NCI-H187 (cell line): ENCODE measurements at places on chromosomes 6 and 20.
A peak's percentile ranks its signal among the peaks of the same experiment; 100 is the strongest.

- DNase-seq: no peak
Measured at GRCh38 chr20:37853823-37854375, 49.0 kb upstream of the VSTM2L start.

GRCh38 chr20:5652626-5653553 lies 97.3 kb upstream of the SHLD1 start:
- DNase-seq: no peak

DNA sequence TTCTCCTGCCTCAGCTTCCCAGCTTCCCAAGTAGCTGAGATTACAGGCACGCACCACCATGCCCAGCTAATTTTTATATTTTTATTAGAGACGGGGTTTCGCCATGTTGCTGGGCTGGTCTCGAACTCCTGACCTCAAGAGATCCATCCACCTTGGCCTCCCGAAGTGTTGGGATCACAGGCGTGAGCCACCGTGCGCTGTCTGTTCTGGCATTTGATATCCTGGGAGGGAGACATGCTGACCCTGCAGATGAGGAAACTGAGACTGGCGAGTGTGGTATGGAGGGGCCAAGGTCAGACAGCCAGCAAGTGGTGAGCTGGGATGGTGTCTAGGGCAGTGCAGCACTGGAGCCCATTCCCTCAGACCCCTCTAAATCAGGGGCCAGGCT lies 44.6 kb downstream of the SRC start:
- DNase-seq: no peak

DNA sequence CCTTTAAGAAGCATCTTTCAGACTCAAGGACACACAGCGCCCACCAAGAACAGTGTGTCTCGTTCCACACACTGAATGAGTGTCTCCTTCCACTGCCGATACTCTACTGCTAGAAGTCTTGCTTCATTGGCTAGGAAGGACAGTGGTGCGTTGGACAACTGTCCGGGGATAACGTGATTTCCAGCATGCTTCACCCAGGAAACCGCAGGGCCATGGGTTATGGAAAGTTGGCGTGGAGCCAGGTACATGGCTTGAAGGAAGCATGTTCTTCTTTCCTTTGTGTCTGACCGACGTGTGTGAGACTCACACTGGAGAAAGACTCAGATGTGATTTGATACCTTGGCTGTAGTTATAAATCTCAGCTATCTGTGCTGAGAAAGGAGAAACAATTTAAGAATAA lies 73.2 kb downstream of the SMOC2 start:
- DNase-seq: no peak

GRCh38 chr6:43943781-43944250 lies 173.8 kb downstream of the VEGFA start:
- DNase-seq: no peak

- DNase-seq: no peak
Measured at GRCh38 chr6:97677626-97678025, 394.6 kb upstream of the MMS22L start.

DNA sequence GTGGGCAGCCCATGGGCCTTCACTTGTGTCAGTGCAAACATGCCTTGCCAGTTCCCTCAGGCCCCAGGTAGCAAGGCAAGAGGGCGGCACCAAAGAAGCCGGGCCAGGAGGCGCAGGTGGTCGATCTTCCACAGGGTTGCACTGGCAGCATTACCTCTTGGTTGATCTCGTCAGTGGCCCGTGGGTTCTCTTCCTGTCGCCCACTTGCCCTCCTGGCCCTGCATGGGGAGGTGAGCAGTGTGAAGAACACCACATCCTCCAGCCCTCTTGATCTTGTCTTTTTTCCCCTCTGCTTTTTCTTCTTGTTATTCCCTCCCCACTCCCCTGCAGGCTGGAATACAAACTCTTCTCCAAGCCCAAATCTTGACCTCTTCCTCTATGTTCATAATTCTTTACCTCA lies 3.0 kb upstream of the CST11 start:
- no peak for DNase-seq

DNA sequence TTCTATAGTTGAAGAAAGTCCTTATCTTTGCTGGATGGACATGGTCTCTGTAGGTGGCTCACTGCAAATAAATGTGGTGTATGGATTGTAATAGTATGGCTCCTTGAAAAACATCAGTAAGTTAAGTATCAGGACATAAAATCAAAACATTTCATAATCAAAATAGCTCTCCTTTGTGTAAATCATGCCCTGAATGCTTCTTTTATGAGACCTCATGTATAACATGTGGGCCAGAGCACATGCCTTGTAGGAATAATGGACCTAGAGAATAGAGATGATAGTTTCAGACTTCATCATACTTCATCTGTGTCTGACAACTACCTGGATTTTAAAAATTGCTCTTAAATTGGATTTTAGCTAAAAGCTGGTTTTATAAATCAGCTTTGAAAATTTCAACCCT lies 159.9 kb downstream of the ASCC3 start:
- no peak for DNase-seq

DNA sequence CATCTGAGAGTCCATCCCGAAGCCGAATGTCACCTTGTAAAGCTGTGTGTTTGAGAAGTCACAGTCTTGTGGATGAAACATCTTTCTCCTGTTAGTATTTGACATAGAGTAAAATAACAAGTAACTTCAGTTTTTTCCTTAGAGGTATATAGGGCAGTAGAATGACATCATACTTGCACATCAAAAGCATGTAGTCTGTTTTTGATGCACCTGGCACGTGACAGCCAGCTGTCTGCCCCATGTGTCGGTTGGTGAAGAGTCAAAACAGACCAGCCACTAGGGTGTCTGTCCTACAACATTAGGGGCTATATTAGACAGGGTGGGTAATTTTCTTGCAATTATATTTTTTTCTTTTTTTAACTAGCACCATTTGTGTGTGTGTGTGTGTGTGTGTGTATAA lies 70.2 kb downstream of the SNX9 start:
- no peak for DNase-seq

GRCh38 chr6:39310542-39310941 lies 3.7 kb downstream of the KCNK17 start:
- DNase-seq: no peak

DNA sequence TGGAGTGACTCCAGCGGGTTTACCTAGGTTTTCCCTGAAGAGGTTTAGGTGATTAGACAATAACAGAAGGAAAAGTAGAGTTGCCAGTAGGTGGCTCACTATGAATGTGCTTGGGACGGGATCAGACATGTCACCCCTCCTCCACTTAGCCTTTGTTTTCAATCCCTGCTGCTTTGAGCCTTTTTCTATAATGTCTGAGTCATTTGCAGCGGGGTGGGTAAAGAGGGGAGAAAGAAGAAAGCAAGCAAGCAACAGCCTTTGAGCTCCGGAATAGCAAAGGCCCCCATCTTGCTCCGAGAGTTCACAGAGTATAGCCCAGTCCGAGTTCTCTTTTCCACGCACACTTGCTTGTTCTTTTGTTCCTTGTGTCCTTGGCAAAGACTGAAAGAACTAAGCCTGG lies 129.1 kb downstream of the PACRG start:
- no peak for DNase-seq

- no peak for DNase-seq
Measured at GRCh38 chr6:147564556-147564955, 56.1 kb downstream of the SAMD5 start.

DNA sequence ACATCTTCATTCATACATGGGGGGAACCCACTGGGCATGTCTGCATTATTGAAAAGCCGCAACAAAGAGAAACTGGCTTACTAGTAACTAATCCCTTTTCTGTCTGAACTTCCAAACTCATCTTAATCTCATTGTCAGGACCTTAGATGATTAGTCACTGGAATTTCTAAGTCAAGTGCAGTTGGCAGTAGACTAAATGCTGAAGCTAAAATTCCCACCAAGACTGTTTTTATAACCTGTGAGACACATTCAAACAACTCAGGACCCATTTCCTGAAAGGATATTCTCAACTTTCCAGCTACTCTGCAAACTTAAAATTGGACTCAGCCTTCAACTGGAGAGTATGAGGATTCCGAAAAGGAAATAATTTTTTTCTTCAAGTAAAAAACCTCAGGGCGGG lies 94.8 kb upstream of the SCAF8 start:
- no peak for DNase-seq

- no peak for DNase-seq
Measured at GRCh38 chr6:169722362-169723199, 1.7 kb downstream of the PHF10 start.

GRCh38 chr6:119915971-119916370 lies 566.4 kb upstream of the MAN1A1 start:
- no peak for DNase-seq

DNA sequence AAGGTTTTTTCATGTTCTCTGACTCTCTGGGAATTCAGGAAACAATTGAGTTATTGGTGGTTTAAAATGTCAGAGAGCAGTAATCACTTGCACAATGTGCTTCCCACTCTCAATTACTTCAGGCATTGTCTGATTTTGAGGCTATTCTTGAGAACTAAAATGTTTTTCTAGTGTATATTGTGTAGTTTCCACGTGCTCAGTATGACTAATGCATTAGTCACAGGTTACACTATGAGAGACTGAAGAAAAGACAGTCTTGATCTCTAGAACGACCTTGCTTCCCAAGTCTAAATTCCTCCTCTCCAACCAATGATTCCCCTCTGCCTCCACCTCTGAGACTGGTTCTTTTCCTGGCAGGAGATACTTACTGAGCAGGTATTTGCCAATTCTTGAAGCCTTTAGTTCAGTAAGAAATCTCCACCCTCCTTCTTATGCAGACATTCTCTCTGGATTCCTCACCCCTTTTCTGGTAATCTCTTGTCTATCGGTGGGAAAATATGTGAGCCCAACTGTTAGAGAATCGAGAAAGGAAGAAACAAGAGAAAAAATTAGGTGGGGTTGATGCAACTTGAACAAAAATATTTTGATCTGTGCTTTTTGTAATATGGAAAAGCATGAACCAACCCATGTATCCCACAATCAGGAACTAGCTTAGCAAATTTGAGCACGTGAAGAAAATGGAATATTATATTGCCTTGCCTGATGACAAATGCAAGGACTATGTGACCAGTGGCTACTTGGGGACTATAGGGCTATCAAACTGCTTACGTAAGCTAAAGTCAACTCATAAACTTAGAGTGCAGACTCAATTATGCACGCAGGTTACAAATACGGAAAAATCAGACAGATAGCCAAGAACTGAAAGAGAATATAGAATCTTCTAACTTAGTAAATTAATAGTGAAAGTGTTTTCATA lies 61.1 kb upstream of the SLC22A16 start:
- DNase-seq: no peak

DNA sequence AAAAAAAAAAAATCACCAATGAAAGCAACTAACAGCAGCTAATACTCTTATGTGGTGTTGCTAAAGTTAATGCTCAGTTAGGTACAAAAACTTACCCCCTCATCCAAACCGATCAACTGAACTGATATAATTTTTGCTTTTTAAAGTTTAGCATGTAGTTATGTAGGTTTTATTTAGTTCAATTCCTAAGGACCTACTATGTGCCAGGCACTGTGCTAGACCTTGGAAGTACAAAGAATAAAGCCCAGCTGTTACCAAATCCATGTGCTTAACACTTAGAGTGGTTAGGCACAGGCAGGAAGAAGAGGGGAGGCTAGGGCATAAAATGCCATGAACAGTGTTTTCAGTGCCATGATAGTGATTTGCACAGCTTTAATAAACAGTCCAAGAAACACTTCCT lies 85.1 kb downstream of the PDSS2 start:
- DNase-seq: no peak

DNA sequence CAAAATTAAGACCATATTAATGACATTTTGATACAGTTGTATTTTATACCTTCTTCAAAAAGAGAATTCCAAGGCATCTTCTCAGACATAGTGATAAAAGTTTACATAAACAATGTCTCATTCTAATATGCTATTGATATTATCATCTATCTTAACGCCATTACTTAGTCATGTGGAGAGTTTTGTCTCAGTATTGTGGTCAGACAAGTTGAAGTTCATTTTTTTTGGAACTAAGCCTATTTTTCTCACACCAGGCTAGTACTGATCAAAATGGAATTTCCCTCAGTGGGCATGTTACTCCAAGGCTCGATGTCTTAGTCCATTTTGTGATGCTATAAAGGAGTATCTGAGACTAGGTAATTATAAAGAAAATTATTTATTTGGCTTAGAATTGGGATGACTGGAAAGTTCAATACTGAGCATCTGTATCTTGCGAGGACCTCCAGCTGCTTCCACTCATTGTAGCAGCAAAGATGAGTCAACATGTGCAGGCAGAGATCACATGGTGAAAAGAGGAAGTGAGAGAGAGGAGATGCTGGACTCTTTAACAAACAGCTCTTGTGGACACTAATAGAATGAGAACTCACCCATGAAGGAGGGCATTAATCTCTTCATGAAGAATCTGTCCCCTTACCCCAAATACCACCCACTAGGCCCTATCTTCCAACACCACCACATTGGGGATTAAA lies 825.5 kb upstream of the MANEA start:
- no peak for DNase-seq

DNA sequence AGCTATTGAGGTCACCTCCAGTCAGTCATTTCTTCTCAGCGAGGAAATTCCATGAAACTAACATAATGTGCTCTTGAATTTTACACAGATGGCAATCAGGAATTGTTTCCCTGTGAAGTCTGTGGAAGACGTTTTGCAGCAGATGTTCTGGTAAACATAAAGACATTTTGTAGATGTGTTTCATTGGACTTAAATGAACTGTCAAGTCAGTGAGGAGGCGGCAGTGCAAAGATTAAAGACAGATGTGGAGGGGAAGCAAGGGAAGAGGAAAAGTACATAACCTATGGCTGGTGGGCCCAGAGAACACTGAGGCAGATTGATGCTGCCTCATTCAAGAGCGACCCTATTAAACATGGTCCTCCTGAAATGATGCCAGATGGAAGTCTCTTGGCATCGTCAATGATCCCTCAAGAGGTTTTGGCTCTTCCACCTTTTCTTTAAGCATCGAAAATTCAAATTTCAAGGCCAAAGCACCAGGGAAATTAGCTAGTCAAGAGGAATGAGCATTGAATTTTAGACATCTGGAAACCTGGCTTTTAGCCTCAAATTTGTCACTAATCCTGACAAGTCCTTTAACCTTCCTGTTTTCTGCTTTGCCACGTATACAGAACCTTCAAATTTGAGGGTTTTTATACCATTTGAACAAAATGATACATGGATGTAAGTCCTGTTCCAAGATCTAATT lies 20.1 kb downstream of the ZC2HC1B start:
- DNase-seq: no peak

GRCh38 chr20:41072190-41072863 lies 43.7 kb downstream of the TOP1 start:
- DNase-seq: no peak

DNA sequence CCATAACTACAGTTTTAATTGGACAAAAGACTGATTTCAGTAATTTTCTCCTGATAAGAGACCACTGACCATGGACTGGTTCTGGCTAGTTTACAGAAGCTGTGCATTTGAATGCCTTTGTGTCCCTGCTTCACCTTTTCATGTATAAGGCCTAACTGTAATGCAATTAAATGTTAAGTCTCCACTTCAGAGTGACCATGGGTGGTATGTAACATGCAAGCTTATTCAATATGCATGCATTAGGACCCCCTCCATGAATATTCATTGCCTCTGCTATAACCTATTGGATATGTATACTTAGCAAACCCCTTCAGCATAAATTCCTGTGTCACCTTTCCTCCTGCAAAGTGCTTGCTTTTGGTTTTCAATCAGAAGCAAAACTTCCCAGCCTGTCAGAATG lies 2.2 kb downstream of the UBD start:
- DNase-seq: no peak

- no peak for DNase-seq
Measured at GRCh38 chr6:160252073-160252813, 6.4 kb downstream of the SLC22A2 start.

- peak; percentile 33 for DNase-seq
Measured at GRCh38 chr6:145028144-145028818, 707.0 kb downstream of the EPM2A start.
